WTC11 (cell line): ENCODE measurements at places on chromosomes 16 and 17. TPM values are rescaled to one million over a fixed set of nuclear protein-coding genes. Genes with fewer than 3 reads are reported as not detected.

The HS3ST4 gene
- 5.1 to 5.4 TPM (median 5.4 TPM) in 3 replicates for total RNA-seq

The SRCIN1 gene
- total RNA-seq: 10.7 to 17.3 TPM (median 11.1 TPM) in 3 replicates

The CACNG1 gene
- not detected in 3 replicates for total RNA-seq

The CBX4 gene
- 3.2 to 3.9 TPM (median 3.3 TPM) in 3 replicates for total RNA-seq

The MSI2 gene
- total RNA-seq: 79.9 to 87.0 TPM (median 82.1 TPM) in 3 replicates

The KCTD11 gene
- 8.1 to 9.0 TPM (median 8.2 TPM) in 3 replicates for total RNA-seq

The SLC13A5 gene
- total RNA-seq: 1.6 to 2.3 TPM (median 1.8 TPM) in 3 replicates

The VPS9D1 gene
- total RNA-seq: 3.8 to 5.6 TPM (median 4.2 TPM) in 3 replicates

GRCh38 chr17:10021272-10021984 is 116.4 kb upstream of the RCVRN start:
- H3K4me3 ChIP-seq: no peak overlapping the region
- no peaks in the 10 kb centered on the region for H3K27me3 ChIP-seq
- no peak overlapping the region for H3K27ac ChIP-seq
- H3K4me1 ChIP-seq: peaks cover 25% of the 10 kb centered on the region

- no peaks in the 10 kb centered on the region for H3K36me3 ChIP-seq
- H3K4me3 ChIP-seq: no peak overlapping the region
- no peaks in the 10 kb centered on the region; the same call in 1 of the 2 replicates for H3K27me3 ChIP-seq
- no peak overlapping the region for H3K27ac ChIP-seq
- no peak for DNase-seq
- H3K4me1 ChIP-seq: peaks cover 12% of the 10 kb centered on the region
These were observed 118.3 kb upstream of the FOXF1 start for GRCh38 chr16:86391984-86392383.

- peaks cover 37% of the 10 kb centered on the region for H3K27me3 ChIP-seq
- H3K36me3 ChIP-seq: no peaks in the 10 kb centered on the region
- H3K4me1 ChIP-seq: no peaks in the 10 kb centered on the region
- no peak overlapping the region for H3K4me3 ChIP-seq
These were observed 26.3 kb downstream of the SEC14L5 start for GRCh38 chr16:4984174-4984990.

GRCh38 chr17:56675876-56676660 is 82.6 kb downstream of the NOG start:
- DNase-seq: no peak
- H3K36me3 ChIP-seq: no peaks in the 10 kb centered on the region
- no peak overlapping the region for H3K27ac ChIP-seq
- H3K4me1 ChIP-seq: peaks cover 9% of the 10 kb centered on the region

- DNase-seq: no peak
- no peaks in the 10 kb centered on the region for H3K36me3 ChIP-seq
- H3K4me3 ChIP-seq: no peak overlapping the region
- H3K27ac ChIP-seq: no peak overlapping the region
These were observed 172.3 kb upstream of the IRX6 start for GRCh38 chr16:55151561-55152305.

GRCh38 chr17:17853811-17854447 is 17.1 kb upstream of the SREBF1 start:
- DNase-seq: no peak
- H3K27me3 ChIP-seq: no peaks in the 10 kb centered on the region
- H3K4me3 ChIP-seq: no peak overlapping the region

DNA sequence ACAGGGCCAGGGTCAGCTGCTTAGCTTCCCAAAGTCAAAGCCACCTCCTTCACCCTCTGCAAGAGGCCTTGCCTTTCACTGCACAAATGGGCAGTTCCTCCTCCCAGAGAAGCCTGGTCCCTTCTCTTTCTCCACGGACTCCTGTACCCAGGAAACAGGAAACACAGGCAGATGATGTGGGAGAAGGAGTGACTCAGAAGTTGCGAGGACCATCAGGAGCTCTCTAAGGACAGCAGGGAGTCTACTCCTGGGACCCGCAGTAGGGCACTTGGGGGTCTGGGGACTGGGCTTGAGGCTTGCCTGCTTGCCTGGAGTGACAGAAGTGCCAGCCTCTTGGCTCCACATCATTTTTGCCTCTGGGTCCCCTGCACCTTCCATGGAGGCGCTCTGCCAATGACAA is 47.4 kb upstream of the KSR1 start:
- H3K27ac ChIP-seq: no peak overlapping the region
- no peaks in the 10 kb centered on the region for H3K36me3 ChIP-seq
- no peak for DNase-seq
- peaks cover 3% of the 10 kb centered on the region; the same call in 1 of the 2 replicates for H3K27me3 ChIP-seq
- H3K4me1 ChIP-seq: peaks cover under 1% of the 10 kb centered on the region

GRCh38 chr16:67490335-67491096 is 7.2 kb upstream of the AGRP start:
- no peak for DNase-seq
- H3K36me3 ChIP-seq: no peaks in the 10 kb centered on the region
- peaks cover 99% of the 10 kb centered on the region for H3K27me3 ChIP-seq
- peaks cover 11% of the 10 kb centered on the region for H3K4me1 ChIP-seq
- H3K4me3 ChIP-seq: no peak overlapping the region

DNA sequence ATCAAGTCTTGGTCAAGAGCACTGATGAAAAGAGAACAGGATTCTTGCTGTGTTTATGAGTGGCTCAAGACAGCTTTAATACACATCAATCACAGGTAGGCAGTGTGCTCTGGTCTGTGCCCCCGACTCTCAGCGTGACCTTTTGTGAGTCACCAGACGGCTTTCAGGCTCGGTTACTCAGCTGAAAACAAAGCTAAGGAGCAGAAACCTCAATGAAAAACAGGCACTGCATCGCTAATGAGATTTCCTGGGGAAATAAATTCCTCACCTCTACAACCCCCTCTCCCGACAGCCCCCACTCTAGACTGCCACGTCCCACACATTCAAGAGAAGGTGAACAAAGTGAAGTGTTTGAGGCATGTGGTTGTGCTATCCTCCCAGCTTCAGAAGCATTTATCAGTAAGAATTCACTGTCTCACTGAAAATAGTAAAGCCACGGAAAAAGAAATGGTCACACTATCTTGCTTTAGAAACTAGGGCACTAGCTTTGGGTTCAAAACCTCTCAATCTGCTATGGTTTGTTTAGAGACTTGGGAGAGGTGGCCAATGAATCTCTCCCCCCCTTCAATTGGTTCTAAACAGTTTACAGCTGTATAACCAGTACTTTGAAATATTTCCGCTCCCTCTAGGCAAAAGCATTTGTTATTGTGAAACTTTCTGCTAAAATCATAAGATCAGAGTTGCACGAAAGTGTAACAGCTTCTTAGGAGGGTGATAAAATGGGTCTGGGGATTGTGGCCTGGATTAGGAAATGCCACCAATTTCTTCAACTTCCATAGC is 199.5 kb upstream of the PMFBP1 start:
- no peaks in the 10 kb centered on the region for H3K27me3 ChIP-seq
- DNase-seq: peak; percentile 44
- no peaks in the 10 kb centered on the region for H3K36me3 ChIP-seq
- peak overlapping the region; percentile 75 for H3K27ac ChIP-seq
- H3K4me1 ChIP-seq: peaks cover 45% of the 10 kb centered on the region
- no peak overlapping the region for H3K4me3 ChIP-seq

- no peak within 1 kb of the TSS for H3K27ac ChIP-seq
- H3K27me3 ChIP-seq: no peaks in the 10 kb centered on the region
- no peak for DNase-seq
These were observed at the start of gene SNX20 for GRCh38 chr16:50681021-50681885. Gene SNX20, minus strand, starts transcription at chr16:50681312. Its CDS starts 3,786 bp downstream, at chr16:50677526.

GRCh38 chr17:70956726-70957125 is 787.4 kb downstream of the KCNJ2 start:
- H3K4me3 ChIP-seq: no peak overlapping the region
- DNase-seq: no peak
- no peak overlapping the region for H3K27ac ChIP-seq
- no peaks in the 10 kb centered on the region for H3K4me1 ChIP-seq

GRCh38 chr16:16887193-16887592 is 508.3 kb downstream of the NPIPA7 start:
- no peak for DNase-seq
- no peak overlapping the region for H3K27ac ChIP-seq
- H3K36me3 ChIP-seq: no peaks in the 10 kb centered on the region
- no peaks in the 10 kb centered on the region for H3K27me3 ChIP-seq

- DNase-seq: no peak
- peaks cover 16% of the 10 kb centered on the region for H3K4me1 ChIP-seq
- H3K36me3 ChIP-seq: peaks cover 21% of the 10 kb centered on the region
- no peaks in the 10 kb centered on the region for H3K27me3 ChIP-seq
- H3K27ac ChIP-seq: 0 out of 2 replicates have a peak overlapping the region, but pooled peaks have one; percentile 42
These were observed 3.6 kb downstream of the XPO6 start for GRCh38 chr16:28208131-28208530.

DNA sequence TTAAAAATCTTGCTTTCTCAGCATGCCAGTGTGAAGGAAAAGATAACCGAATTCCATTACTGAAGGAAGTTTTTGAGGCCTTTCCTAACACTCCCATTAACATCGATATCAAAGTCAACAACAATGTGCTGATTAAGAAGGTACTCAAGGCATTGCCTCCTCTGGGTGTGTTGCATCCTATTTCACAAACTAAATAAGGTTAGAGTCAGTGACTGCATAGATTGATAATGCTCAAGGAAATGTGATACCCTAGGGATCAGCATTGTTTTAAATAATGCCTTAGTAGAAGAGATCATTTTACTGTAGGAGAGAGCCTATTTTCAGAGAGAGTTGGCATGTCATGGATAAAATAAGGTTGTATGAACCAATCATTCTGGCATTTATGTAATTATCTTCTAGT is 36.8 kb downstream of the GDPD1 start:
- no peak overlapping the region for H3K4me3 ChIP-seq
- no peak overlapping the region for H3K27ac ChIP-seq
- H3K36me3 ChIP-seq: no peaks in the 10 kb centered on the region

DNA sequence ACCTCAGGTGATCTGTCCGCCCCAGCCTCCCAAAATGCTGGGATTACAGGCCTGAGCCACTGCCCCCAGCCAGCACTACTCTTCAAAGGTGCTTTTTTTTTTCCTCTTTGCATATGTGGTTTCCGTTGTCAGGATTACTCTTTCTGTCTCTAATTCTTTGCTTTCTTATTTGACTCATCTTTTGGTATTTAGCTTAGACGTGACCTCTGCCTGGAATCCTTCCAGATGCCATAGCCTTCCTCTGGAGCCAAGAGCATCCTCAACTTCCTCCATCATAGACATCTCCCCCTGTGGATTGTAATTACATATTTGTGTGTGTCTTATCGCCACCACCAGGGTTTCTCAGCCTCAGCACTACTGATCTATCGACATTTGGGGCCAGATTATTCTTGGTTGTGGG is 84.4 kb upstream of the XYLT1 start:
- H3K36me3 ChIP-seq: no peaks in the 10 kb centered on the region
- no peak overlapping the region for H3K27ac ChIP-seq
- no peaks in the 10 kb centered on the region; the same call in 1 of the 2 replicates for H3K27me3 ChIP-seq
- no peak overlapping the region for H3K4me3 ChIP-seq
- peaks cover 5% of the 10 kb centered on the region; the same call in 1 of the 2 replicates for H3K4me1 ChIP-seq
- no peak for DNase-seq

- H3K27ac ChIP-seq: no peak overlapping the region
- H3K27me3 ChIP-seq: no peaks in the 10 kb centered on the region; the same call in 1 of the 2 replicates
- no peak overlapping the region for H3K4me3 ChIP-seq
- no peak for DNase-seq
These were observed 36.0 kb upstream of the MED13 start for GRCh38 chr17:62101090-62101489.

DNA sequence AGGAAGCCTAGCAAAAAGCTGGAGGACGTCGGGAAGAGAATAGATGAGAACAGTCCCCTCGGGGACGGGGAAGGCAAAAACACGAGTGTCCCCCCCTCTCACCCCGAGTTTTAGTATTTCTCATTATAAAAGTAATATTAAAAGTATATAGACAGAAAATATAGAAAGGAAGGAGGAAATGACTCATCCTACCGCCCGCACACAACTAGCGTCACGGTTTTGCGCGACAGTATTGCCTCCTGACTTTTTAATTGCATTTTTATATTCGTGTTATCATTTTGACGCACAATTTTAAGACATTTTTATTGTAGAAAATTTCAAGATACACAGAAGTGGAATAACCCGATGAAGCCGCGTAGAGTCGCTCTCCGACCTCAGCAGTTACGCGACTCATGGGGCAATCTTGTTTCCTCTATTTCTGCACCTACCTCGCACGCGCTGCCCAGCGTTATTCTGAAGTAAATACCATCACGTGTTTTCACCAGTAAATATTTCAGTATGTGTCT is 652 bp upstream of the SLC25A19 start:
- peak overlapping the region; percentile 94 for H3K4me3 ChIP-seq
- peaks cover 8% of the 10 kb centered on the region for H3K4me1 ChIP-seq
- peak overlapping the region; percentile 99 for H3K27ac ChIP-seq
- peaks cover 11% of the 10 kb centered on the region for H3K36me3 ChIP-seq

DNA sequence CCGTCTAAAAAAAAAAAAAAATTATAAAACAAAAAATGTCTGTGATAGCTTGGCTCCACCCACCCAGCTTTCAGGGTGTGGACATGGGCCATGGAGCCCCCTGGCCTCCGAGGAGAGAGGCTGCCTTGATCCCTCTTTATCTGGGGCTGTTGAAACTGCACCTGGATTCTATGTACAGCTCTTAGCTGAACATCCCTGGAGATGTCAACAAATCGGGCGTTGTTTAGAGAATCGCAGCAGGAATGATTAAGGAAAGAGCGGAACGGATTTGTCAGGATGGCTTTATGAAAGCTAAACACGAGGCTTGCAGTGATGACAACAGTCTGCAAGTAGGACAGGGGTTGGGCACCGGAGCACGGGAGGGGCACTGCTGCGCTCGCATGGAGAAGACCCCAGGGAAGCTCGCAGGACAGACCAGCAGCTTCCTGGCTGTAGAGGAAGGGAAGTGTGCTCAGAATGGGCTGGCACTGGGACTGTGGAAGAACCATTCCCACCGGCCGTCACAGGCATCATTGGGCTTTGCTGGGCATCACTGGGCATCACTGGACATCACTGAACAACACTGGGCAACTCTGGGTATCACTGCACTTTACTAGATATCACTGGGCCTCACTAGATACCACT is 195.8 kb upstream of the FOXF1 start:
- H3K36me3 ChIP-seq: no peaks in the 10 kb centered on the region
- no peak overlapping the region for H3K27ac ChIP-seq
- H3K4me3 ChIP-seq: no peak overlapping the region
- no peak for DNase-seq
- peaks cover 3% of the 10 kb centered on the region; the same call in 1 of the 2 replicates for H3K27me3 ChIP-seq
- peaks cover 9% of the 10 kb centered on the region; the same call in 1 of the 2 replicates for H3K4me1 ChIP-seq

DNA sequence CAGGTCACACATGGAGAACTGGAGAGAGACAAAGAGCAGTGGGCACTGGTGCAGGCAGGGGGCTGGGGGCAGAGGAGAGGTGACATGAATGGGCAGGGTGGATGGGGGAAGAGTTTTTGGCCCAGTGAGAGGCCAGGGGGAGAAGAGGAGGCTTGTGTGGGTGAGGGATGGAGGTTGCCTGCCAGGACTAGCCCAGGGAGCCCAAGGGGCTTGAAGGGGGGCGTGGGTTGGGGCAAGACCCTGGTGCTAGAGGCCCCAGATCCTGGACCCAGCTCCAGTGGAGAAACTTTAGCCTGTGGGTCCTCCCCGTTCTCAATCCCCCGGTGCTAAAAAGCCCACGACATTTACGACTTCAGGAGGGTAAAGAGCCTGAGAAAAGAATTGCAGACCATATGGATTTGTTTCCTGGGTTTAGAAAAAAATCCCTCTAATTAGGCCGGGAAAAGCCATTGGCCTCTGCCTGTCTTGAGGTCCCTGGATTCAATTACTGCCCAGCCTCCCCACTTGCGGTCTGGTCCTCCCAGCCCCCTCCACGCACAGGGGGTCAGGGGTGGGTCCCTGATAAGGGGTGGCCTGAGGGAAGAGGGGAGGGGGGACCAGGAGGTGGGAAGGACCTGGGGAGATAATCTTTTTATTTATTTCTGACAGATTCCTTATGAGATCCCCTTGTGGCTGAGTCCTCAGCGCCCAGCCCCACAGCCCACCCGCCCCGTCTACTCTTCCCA is 33.0 kb downstream of the NGFR start:
- no peaks in the 10 kb centered on the region; the same call in 1 of the 2 replicates for H3K27me3 ChIP-seq
- H3K36me3 ChIP-seq: no peaks in the 10 kb centered on the region
- no peak overlapping the region for H3K4me3 ChIP-seq
- no peak overlapping the region for H3K27ac ChIP-seq
